ENCODE measurements at places on chromosomes 4 and X.
A peak's percentile ranks its signal among the peaks of the same experiment; 100 is the strongest.

DNA sequence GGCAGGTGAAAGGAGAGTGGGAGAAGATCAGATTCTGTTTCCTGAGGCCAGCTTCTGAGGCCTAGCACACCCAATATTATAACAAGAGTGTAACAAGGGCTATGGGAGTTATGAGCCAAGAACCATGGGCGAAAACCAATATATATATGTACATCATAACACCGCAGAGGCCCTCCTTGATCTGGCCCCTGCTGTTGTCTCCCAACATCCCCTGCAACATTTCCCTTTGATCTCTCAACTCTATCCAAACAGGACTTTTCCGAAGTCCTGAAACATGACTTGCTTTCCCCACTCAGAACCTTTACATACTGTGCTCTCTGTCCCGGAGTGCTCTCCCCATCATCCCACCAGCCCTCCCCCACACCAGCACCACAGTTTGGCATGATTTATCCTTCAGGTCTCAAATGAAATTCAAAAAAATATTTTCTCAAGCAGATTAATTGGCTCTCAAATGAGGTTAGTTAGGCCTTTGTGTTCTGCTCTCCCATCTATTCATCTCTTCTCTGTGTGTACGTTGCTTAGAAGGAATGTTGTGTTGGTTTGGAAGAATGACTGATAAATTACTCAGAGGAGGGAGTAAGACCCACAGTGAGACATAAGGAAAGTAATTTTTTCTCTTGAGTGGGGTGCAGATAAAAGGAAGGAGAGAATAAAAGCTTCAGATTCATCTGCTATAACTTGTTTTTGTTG is 58.1 kb upstream of the SMIM10 start:
- DNase-seq = no peak

GRCh38 chr4:153154007-153154975 is 50.0 kb upstream of the TRIM2 start:
- no peak for DNase-seq

GRCh38 chr4:158934996-158935669 is 166.3 kb downstream of the FNIP2 start:
- DNase-seq = no peak

- DNase-seq = no peak
Observed at GRCh38 chrX:12814420-12814819, 23.2 kb downstream of the PRPS2 start.

DNA sequence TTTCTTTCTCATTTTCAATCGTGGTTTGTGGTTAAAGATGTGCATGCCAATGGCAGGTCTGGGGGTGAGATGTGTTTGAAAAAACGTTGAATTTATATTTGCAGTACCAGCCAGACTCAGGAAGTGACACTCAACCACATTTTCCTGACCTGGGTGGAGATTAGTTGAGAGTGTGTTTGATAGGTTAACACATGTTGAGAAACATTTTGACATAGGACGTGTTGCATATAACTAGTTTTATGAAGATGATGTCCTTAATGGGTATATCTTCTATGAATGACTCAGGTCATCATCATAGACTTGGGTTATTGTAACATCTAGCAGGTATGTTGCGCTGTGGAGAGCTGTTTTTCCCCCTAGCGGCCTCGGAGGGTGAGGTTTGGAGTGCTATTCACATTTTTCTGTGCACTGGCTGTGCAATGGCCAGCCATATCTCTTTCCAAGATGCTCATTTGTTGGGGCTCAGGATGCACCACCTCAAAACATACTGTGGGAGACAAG is 21.7 kb upstream of the CD38 start:
- peak; percentile 60 for DNase-seq

- DNase-seq = no peak
Observed at GRCh38 chr4:142278171-142278570, 567.9 kb downstream of the INPP4B start.

DNA sequence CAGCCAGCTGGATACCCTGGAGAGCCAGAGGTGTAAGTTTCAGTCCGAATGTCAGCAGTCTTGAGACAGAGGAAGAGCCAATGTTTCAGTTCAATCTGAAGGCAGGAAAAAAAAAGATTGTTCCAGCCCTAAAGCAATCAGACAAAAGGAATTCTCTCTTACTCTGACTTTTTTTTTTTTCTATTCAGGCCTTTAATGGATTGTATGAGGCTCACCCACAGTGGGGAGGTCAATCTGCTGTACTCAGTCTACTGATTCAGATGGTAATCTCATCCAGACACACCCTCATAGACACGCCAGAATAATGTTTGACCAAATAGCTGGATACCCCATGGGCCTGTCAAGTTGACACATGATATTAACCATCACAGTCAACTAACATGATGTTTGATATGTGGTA is 51.9 kb downstream of the TEX13A start:
- no peak for DNase-seq

GRCh38 chr4:4368809-4369580 is 17.9 kb upstream of the NSG1 start:
- DNase-seq = no peak

- no peak for DNase-seq
Observed at GRCh38 chr4:183746305-183747229, 87.5 kb downstream of the TRAPPC11 start.

DNA sequence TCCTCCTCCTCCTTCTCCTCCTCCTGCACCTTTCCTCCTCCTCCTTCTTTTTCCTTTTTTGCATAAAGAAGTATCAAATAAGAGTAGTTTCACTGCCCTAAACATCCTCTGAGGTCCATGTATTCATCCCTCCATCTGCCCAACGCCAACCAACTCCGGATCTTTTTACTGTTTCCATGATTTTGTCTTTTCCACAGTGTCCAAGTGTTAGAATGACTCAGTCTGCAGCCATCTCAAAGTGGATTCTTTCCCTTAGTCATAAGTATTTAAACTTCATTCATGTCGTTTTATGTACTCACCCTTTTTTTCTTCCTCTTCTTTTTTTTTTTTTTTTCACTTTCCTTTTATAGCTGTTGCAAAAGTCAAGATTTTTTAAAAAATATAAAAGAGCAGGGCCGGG is 12.9 kb downstream of the CSF2RA start:
- no peak for DNase-seq

- no peak for DNase-seq
Observed at GRCh38 chr4:125313497-125313896, 1.3 kb upstream of the FAT4 start.

GRCh38 chrX:25968920-25969319 is 169.2 kb upstream of the MAGEB18 start:
- no peak for DNase-seq

DNA sequence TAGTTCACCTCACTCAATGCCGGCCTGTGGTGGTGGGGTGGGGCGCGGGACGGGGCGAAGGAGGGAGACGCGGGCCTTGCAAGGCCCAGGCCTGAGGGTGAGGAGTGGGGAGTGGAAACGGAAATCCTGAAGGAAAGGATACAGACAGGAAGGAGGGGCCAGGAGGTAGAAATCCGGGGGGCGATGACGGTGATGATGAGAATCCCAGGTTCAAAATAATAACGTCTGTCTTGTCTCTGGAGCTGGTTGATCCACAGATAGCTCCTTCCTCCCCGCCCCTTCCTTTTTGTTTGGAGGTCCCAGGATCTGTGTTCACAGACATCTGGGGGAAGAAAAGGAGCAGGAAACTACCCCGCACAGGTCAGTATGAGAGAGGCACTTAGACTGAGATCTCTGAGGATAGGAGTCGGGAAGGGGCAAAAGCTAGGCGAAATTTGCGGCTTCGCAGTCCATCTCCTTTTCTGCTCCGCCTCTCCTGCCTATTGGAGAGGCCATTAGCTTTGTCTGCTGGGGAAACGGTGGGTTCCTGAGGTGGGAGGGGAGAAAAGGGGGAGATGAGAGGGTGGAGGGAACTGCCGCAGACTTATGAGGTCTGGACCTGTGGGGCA is 746 bp downstream of the TCEAL7 start:
- no peak for DNase-seq

- DNase-seq = no peak
Observed at GRCh38 chr4:185839770-185840169, 27.8 kb upstream of the SORBS2 start.

DNA sequence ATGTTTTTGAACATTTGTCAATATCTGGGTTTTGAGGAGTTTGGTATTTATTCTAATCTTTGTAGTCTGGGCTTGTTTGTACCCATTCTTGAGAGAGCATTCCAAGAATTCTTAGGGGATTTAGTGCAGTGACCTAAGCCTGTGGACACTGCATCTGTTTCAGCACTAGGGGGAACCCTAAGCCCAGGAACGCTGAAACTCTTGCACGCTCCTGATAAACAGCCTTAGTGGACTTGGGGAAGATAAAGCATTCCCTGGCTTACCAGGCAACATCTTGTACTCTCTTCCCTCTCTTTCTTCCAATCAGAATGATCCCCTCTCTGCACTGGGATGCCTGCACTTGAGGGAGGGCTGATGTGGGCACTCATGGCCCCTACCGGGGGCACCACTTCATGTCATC is 654.9 kb upstream of the HTR2C start:
- DNase-seq = no peak

GRCh38 chr4:75726577-75726976 is 2.2 kb downstream of the USO1 start:
- DNase-seq = no peak

- DNase-seq = peak; percentile 19
Observed at GRCh38 chr4:55396308-55397125, 760 bp downstream of the TMEM165 start.

DNA sequence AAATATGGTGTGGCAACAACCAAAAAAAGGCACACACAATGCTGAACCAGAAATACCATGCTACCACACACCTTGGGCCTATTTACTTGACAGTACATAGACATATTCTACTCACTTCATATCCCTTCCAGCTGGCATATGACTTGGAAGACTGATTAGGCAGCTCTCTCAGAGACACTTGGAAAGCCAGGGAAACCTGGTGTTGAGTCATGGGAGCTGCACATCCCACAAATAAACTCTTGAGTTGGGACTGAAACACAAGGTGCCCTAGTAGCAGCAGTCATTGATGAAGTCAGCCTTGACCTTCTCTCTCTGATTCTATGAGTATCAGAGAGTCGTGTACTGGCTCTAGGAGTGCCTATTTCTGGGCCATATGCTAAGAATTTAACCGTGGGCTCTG is 776.6 kb upstream of the LCORL start:
- no peak for DNase-seq

GRCh38 chr4:139898293-139898692 is 232.7 kb downstream of the MGST2 start:
- no peak for DNase-seq

- DNase-seq = no peak
Observed at GRCh38 chr4:42703813-42704212, 46.9 kb upstream of the ATP8A1 start.

DNA sequence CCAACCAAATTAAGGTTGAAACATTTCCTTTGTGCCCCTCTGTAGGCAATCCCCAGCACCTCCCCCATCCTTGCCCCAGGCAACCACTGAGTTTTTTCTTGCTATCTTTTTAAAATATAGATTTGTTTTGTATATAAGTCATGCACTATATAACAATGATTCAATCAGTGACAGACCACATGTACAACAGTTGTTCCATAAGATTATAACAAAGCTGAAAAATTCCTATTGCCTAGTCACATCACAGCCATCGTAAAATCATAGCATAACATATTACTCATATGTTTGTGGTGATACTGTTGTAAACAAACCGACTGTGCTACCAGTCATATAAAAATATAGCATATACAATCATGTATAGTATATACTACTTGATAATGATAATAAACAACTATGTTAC is 211.9 kb upstream of the NRK start:
- no peak for DNase-seq

GRCh38 chrX:156004256-156004655 is 6.8 kb downstream of the IL9R start:
- no peak for DNase-seq

- no peak for DNase-seq
Observed at GRCh38 chr4:178003098-178003657, 560.9 kb upstream of the AGA start.

GRCh38 chr4:30450474-30450873 is 269.7 kb upstream of the PCDH7 start:
- no peak for DNase-seq

DNA sequence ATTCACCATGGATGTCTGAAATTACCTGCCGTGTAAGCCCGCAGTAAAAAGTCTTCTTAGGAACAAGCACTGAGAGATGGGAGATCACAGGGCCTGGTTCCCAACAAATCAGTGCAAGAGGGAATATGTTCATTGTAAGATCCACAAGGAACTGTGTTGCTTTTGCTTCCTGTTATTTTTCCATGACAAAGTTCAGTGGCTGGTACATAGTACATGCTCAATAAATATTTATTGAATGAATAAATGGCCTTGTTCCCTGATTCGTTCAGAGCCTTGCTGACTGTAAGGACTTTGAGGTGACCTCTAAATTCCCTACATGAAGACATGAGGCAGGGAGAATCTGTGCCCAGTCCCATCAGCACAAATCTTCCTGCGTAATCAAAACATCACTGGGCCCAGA is 7.4 kb downstream of the TMEM31 start:
- no peak for DNase-seq

- no peak for DNase-seq
Observed at GRCh38 chrX:6468706-6469105, 66.2 kb downstream of the VCX3A start.

DNA sequence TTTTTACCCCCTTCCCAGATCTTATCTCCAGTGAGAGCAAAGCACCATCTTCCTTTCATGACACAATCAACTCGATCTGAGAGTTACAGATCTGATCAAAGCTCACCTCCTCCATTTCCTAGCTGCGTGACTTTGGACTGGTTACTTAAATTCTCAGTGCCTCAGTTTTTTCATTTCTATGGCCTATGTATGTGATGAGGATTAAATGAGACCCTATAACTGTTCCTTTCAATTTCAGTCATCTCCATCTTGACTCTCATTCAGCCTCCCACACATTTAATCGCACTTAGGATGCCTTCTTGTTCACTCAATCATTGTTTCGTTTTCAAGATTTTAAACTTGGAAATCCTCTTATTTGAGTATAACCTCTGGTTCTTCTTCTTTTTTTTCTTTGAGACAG is 20.1 kb upstream of the CXCR3 start:
- DNase-seq = no peak

DNA sequence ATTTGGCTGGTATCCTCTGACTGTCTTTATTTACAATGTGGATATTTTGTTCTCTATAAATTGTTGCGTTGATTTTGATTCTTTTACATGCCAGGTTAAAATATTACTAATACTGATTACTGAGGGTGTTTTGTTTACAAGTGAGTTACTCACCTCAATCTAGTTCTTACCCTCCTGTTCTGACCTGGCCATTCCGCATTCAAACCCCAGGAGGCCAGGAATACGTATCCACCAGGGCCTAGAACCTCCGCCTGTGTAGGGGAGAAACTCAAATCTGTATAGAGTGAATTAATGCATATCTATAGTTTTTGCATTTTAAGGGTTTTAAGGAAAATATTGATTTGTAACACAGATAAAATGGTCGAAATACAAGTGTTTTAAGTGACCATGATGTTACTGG is 2.6 kb upstream of the ZFP42 start:
- DNase-seq = no peak

GRCh38 chr4:151218343-151218742 is 58.6 kb upstream of the PRSS48 start:
- no peak for DNase-seq

DNA sequence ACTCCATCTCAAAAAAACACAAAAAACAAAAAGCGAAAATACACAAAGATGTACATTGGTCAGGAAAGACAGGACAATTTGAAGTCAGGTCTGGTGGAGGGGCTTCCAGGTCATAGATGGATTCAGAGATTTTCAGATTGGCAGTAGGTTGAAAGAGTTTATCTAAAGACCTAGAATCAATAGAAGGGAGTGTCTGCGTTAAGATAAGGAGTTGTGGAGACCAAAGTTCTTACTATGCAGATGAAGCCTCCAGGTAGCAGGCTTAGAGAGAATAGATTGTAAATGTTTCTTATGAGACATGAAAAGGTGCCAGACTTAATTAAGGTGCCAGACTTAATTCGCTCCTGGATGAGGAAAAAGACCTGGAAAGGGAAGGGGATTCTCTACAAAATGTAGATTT is 6.9 kb upstream of the RPS3A start:
- DNase-seq = no peak
